GM12878 (cell line): ENCODE measurements at places on chromosomes 6 and 20. TPM values are rescaled to one million over a fixed set of nuclear protein-coding genes. Genes with fewer than 3 reads are reported as not detected.

The BCAS4 gene
- 125 and 132 TPM in 2 replicates for polyA plus RNA-seq

The CDK19 gene
- 6.5 and 7.6 TPM in 2 replicates for polyA plus RNA-seq

The FAM209B gene
- polyA plus RNA-seq = 0.47 and 0.55 TPM in 2 replicates

The SLC17A1 gene
- not detected in 2 replicates for polyA plus RNA-seq

The FOXA2 gene
- polyA plus RNA-seq = not detected in 2 replicates

The SIGLEC1 gene
- not detected in 2 replicates for polyA plus RNA-seq

The IMPG1 gene
- not detected in 2 replicates for polyA plus RNA-seq

The PPP1R16B gene
- polyA plus RNA-seq = 67.9 and 72.2 TPM in 2 replicates

The MCHR2 gene
- not detected in 2 replicates for polyA plus RNA-seq

The WFDC10B gene
- not detected in 2 replicates for polyA plus RNA-seq

The LY6G6D gene
- not detected in 2 replicates for polyA plus RNA-seq

The SLC12A5 gene
- 0.52 and 1.7 TPM in 2 replicates for polyA plus RNA-seq
